ENCODE measurements at places on chromosomes 5 and 9.

DNA sequence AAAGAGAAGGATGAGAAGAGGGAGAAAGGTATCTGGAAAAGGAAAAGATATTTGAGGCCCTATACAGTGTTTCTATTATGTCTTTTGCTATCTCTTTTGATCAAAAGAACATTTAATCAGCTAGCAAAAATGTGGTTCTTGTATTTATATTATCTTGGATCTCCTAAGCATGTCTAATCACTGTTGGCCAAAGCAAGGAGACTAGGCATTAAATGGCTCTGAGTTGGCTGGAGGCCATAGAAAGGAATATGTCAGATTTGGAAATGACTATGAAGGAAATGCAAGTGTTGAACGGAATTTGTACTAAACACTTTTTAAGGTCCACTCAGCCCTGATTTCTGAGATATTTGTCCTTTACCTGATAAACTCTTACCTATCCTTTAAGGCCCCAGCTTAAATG, 22.4 kb upstream of the THG1L start:
- DNase-seq: no peak

- DNase-seq: no peak
Observed at GRCh38 chr5:67350185-67350584, 153.6 kb upstream of the CD180 start.

DNA sequence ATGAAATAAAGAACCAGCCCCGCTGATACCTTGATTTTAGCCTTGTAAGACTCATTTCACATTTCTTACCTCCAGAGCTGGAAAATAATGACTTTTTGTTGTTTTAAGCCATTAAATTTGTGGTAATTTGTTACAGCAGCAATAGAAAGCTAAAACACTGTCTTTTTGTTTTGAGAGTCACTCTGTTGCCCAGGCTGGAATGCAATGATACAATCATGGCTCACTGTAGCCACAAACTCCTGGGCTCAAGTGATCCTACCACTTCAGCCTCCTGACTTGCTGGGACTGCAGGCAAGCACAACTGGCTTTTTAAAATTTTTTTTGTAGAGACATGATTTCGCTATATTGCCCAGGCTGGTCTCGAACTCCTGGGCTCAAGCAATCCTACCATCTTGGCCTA, 34.7 kb upstream of the MYO10 start:
- DNase-seq: no peak

GRCh38 chr9:113876151-113876992, at the start of gene ZNF618:
ZNF618 (plus strand) TSS chr9:113876309; CDS start chr9:113876381, 72 bp downstream.
- no peak for DNase-seq

GRCh38 chr5:133785182-133785581, 172.8 kb upstream of the FSTL4 start:
- no peak for DNase-seq

GRCh38 chr9:14277244-14277643, 36.7 kb downstream of the NFIB start:
- no peak for DNase-seq

DNA sequence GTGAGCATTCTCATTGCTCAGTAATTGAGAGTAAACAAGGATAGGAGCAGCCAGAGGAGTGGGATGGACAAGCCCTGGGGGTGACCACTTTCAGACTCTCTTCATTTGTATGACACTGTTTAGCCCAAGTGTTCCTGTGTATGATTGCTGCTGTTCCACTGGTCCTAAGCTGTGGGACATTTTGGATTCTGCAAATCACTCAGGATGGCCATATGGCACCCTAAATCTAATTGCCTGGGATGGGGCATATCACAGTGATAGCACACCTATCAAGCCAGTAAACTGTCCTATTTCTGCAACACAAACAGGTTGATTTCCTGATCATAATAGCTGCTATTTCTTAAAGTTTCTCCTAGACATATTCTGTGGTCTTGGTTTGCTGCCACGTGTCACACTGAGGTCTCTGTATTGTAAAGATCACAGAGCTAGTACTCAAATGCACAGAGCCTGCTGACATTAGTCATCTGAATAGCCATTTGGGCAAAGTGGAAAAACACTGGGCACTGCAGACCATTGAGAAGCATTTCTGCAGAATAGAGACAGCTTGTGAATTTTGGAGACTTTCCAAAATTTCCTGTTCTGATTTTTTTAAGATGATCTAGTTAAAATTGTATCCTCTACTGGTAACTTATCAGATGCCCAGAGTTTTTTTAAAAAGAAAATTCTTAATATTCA, 320.2 kb downstream of the RFX3 start:
- DNase-seq: no peak

DNA sequence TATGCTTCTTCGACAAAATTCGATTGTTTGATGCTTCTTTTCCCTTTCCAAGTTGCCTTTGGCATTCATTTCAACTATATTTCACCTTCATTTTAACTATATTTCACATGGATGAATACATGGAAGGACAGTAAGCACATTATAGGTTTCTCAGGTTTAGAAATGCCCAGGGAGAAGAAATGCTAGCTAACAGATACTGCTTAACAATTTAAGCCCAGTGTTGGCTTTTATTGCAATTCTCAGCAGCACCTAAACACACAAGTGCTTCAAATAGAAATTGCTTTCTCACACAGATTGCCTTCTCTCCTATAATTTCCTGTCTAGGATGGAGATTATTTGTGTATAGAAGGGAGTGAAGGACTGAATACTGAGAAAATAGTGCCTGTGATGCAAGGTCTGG, 30.2 kb upstream of the SMC5 start:
- DNase-seq: no peak

GRCh38 chr5:10387690-10388089, 34.2 kb downstream of the MARCHF6 start:
- DNase-seq: no peak

DNA sequence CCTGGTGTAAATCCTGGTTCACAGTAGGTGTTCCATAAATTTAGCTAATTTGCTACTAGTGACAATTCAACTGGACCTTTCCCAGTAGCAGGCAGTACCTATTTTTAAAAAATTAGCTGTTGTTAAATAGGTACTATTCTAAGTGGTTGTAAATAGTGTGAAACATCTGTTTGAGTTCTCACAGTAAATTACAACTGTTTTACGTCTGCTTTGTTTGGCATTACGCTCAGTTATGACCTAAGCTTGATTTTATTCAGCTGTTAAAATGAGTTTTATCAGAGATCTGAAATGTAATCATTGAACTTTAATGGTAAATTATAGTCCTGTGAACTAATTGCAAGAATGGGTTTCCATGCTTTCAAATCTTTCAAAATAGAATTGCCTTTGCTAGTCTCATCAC, 93.9 kb downstream of the GPBP1 start:
- no peak for DNase-seq

- DNase-seq: no peak
Observed at GRCh38 chr9:87236546-87236945, 261.1 kb upstream of the DAPK1 start.

DNA sequence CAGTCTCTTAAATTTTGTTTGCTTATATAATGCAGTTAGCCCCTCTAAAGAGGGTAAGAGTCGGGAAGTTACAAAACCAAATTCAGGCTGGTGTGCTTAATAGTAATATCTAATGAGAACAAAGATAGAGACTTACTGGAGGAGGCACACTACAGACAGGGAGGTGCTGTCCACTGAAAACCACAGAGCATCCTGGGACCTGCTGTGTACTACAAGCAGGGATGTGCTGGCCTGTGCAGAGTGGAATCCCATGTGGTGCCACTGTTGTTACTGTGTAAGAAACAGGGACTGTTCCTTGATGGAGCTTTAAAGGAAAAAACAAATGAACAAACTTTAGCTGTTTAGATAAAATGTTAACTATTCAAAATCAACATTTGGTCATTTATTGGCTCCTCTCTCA, 42.4 kb downstream of the RNF38 start:
- no peak for DNase-seq

- DNase-seq: no peak
Observed at GRCh38 chr5:113495422-113495841, 7.2 kb upstream of the MCC start.

DNA sequence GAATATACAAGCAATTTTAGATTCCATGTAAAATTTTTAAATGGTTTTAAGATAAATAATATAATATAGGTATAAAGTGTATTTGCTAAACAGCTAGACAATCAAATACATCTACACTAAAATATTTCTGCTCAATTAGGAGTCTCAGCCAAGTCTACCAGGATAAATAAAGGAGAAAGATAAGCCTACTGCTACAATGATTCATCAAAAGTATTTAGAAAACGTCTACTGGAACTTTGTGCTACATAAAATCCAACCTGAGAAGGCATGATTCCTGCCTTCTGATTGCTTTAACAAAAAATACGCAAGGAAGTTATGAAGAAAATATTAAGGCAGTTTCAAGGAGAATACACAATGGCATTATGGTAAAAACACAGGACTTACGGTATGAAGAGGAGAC, 570.6 kb downstream of the EFNA5 start:
- no peak for DNase-seq

DNA sequence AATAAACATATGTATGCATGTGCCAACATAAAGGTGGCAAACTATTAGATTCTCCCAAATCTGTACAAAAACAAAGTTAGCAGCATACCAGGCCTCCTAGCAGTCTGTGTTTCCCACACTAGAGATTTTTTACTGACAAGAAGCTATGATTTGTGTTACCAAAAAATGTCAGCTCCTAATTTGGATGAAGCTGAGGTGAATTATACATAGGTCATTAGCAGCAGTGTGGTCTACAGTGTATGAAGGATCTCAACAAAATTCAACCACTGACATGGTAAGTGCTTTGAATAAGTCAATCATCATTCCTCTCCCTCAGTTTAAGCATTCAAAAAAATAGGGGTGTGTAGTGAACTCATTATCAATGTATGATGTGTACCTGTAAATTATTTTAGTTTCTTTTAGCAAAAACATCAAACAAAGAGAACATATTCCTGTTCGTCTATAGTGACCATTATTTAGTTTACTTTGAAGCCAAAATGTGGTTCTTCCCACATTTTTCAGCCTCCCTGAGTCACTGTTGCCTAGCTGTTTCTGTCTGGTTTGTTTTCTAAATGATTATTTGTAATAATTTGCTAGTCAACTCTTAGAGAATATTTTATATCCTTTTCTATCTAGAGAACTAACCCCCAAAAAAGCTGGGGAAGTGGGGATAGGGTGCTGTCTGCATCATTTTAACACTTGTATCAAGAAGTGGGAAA, 52.1 kb upstream of the RGMB start:
- no peak for DNase-seq
